Hippocampal formation (tissue), 2 donors: ENCODE measurements at places on chromosomes 16 and 17.

DNA sequence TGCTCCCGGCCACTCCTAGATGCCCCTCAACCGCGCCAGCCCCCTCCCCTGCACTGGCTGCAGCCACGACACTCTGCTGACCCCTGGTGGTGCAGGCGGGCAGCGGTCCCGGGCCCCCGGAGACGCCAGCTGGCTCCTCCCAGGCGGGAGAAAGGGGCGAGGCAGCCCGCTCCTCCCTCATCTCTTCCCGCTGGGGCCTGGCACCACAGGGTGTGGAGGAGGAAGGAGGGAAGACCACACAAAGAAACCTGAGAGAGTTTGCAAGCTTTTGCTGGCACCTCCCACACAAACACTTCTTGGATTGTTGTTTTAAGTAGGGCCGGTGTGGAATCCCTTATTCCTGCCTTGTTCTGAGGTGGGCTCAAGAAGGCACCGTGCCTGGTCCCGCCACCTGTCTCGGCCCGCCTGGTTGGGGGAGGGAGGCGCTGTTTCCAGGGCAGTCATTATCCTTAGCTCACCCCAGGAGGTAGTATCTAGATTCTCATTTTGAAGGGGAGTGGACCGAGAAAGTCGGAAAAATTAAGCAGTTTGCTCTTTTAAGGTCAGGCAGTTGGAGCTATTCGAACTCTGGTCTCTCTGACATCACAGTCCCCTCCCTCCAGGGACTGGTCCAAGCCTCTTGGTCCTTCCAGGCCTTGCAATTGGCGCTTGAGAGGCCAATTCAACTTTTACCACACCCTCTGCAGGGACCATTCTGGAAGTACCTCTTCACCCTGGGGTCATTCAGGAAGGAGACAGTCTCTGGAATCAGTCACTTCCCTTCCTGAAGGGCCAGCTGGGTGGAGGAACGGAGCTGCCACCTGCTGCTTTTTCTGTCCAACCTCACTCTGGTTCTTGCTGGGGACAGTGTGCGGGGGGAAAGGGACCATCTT, 959 bp upstream of the ANKRD13B start:
- peak; percentile 91 for DNase-seq

DNA sequence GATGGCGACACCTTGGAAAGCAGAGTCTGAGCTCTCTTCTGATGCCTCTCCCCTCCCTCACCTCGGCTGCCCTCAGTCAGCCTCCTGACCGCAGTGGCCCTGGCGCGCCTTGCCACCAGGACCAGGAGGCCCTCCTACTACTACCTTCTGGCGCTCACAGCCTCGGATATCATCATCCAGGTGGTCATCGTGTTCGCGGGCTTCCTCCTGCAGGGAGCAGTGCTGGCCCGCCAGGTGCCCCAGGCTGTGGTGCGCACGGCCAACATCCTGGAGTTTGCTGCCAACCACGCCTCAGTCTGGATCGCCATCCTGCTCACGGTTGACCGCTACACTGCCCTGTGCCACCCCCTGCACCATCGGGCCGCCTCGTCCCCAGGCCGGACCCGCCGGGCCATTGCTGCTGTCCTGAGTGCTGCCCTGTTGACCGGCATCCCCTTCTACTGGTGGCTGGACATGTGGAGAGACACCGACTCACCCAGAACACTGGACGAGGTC, 4.4 kb downstream of the GPR142 start:
- DNase-seq = no peak

- no peak for DNase-seq
Measured at GRCh38 chr17:7558544-7559319, at the start of gene TNFSF13. TSS of gene TNFSF13 (plus strand) at chr17:7558750. CDS start at chr17:7559040, 290 bp downstream.

DNA sequence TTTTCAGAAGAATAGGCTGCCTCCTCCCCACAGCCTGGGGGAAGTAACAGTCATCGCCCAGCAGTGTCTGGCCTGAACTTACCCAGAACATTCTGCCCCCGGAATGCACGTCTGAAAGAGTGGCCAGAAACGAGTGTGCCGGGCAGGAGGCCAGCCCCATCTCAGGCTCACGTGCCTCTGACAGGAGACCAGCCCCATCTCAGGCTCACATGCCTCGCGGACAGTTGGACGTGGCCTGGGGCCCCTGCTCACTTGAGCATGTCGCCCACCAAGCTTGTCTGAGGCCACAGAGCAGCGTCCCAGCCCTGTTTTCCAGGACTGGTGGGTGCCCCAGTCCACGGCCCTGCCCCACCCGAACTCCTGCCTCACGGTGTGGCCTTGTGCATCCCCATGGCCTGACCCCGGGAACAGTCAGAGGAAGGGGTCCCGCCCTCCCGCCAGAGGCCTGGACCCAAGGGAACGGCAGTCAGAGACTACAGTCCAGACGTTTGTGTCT, 16.3 kb upstream of the CDH15 start:
- DNase-seq = no peak

DNA sequence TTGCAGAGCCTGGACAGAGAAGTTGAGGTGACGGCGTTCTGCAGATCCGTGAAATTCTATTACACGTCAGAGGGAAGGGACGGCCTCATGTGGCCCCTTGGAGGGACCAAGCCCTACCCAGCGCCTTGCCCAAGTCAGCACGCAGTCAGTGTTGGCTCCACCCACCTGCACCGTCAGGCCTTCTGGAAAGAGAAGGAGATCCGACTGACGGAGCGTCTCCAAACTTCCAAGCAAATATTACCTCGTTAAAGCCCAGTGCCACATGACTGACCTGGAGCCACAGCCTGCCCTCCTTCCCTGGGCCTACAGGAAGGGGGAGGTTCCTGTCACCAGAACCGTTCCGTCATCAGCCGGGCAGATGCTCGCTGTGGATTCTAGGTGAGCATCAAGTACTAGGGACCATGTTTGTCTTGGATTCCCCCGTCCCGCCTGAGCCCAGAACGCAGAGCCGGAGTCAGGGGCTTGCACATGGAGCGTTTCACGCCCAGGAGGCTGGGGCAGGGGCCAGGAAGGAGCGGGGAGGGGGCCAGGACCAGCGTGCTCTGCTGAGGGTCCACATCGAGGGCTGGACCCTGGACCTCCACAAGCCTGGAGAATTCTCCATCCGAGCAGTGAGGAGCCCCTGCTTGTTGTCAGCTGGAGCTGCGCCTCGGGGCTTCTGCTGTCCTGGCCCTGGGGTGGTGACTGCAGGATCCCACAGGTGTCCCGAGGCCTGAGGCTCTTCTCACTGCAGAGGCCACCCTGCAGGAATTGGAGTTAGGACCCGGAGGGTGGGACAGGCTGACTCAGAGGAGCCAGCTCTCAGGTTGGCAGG, 22.6 kb upstream of the METRNL start:
- DNase-seq = no peak

DNA sequence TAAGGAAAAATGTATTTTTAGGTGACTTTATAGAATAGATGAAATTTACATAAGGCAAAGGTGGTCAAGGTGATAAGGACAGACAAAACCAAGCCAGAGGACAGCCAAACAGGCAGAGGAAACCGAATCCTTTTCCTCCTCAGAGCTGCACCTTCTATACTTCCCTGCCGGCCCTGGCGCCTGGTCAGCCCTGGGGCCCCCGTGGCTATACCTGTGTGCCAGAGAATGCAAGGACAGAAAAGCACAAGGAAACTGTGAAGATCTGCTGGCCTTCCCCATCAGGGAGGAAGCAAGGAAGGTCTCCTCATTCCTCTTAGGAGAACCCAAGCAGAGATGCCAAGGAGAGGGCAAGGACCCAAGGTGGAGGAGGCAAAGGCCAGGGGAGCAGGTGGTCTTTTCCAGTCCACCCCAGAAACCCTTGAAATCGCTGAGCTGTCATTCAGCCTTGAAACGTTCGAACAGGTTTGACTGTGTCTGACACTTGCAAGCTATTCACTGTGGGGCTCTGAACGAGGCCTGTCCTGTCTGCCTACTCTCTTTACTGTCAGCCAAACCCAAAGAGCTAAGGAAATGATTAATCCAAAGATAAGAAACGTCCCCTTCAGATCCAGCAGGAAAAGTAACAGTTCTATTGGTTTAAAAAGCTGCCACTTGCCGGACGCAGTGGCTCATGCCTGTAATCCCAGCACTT, 114.4 kb downstream of the XYLT1 start:
- no peak for DNase-seq

GRCh38 chr17:32910769-32911168, 17.2 kb upstream of the TMEM98 start:
- no peak for DNase-seq

GRCh38 chr17:7315570-7316235, 543 bp upstream of the GPS2 start:
- DNase-seq = no peak

DNA sequence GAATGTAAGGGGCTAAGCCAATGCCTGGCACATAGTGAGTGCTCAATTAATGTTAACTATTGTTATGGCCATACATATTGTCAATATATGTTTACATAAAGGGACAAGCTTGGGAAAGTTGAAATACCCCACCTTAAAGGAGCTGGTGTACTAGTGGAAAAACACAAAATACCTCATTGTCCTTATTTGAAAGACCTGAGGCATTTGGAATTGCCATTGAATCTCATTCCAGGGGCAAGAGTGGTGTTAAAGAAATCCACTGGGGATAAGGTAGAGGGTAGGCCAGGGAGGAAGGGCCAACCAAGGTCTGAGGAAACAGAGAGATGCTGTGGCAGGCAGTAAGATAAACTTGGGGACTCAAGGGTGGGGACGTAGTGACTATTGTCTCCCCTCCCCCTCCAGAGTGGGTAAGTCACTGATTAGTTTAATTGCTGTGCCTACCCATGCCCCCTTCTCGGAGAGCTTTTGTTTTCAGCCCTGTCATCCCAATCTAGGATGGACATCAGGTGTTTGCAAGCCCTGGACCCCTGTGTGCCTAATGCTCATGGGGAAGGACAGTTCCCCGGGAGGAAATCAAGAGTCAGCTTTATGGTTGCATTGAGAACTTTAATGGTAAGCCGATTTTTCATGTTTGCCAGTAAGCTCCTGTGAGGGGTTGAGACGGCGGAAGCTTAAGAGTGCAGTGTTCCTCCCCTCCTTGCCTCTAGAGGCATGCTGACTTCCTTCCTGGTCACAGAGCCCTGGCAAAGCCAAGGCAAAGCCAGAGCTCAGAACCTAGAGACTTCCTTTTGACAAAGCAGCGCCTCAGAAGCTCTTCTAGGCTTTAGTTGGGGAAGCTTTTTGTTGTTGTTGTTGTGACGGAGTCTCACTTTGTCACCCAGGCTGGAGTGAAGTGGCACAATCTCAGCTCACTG, 2.5 kb upstream of the HEATR9 start:
- no peak for DNase-seq

DNA sequence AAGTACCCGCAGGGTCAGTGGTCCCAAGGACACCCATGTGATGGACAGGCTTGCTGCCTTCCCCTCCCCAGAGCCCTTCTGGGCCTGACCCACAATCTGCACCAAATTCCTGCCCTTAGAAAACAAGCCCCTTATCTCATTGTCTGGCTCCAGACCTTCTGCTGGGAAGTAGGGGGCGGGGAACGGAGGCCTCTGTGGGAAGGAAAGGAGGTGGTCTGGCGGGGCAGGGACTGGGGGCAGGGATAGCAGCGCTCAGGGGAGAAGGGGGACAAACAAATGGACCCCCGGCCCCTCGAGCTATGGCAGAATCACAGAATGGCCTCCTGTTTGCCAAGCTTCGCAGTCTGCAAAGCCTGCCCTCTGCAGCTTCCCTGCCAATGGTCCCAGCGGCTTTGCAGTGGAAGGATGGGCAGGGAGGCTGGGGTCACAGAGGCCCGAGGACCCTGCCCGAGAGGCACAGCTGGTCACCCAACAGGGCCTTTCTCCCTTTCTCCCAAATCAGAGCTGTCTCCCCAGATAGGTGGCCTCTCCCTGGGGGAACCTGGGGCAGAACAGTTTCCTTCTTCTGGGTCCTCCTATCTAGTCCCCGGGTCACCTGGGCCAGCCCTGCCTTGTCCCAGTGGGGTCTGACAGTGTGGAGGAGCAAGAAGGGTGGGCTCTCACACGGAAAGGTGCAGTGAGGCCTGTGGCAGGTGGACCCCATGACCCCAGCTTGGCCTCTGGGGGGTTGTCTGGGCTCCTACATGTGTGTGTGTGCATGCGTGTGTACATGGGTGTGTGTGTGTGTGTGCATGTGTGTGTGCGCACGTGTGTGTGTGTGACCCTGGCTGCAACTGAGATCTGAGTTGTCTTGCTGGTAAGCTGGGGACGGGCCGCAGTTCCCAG, 25.5 kb downstream of the TMEM235 start:
- no peak for DNase-seq

- peak; percentile 7 for DNase-seq
Measured at GRCh38 chr17:31568121-31568520, 176.6 kb downstream of the RAB11FIP4 start.

GRCh38 chr16:23060458-23061320, 88.6 kb downstream of the USP31 start:
- peak; percentile 72 for DNase-seq

GRCh38 chr17:78653382-78653781, 76.2 kb upstream of the DNAH17 start:
- no peak for DNase-seq

GRCh38 chr16:26645614-26646013, 421.1 kb upstream of the C16orf82 start:
- DNase-seq = no peak

DNA sequence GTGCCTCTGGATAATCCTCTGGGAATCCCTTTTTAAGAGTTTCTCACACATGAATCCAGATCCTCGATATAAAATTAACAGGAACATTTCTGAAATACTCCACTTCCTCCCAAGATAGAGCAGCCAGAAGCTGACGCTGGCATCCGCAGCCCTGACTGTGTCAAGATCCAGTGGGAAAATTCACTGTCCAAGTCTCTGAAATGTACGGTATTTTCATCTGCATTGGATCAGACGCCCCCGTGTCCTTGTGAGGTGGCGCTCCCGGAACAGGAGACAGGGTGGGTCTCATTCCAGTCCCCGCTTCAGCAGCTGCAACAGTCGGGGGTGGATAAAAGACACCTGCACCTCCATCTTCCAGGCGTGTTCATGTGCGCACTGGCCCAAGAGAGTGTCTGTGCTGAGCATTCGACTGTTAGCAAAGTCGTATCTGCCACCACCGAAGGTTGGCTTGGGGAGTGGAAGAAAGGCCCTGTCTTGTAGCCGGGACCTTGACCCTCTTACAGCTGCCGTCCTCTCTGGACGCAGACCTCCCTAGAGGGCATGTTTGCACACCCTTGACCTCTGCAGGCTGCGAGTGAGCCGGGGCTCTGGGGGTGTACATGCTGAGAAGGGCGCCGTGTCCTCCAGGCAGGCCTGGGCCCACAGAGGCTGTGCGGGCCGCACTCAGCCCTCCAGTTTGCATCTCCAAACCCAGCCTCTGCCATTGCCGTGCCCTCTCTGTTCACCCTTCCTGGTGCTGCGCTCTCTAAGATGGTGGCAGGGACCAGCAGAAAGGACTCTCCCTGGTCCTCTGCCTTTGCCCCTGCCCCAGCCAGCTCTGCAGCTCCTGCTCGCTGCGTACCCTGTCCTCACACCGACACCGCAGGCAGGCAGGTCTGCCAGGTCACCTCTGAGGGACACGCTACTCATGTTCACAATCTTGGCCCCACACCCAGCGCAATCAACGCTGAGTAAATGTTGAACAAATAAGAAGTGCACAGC, 72.0 kb upstream of the CHMP6 start:
- no peak for DNase-seq

GRCh38 chr17:1144162-1144561, 35.6 kb downstream of the ABR start:
- no peak for DNase-seq

DNA sequence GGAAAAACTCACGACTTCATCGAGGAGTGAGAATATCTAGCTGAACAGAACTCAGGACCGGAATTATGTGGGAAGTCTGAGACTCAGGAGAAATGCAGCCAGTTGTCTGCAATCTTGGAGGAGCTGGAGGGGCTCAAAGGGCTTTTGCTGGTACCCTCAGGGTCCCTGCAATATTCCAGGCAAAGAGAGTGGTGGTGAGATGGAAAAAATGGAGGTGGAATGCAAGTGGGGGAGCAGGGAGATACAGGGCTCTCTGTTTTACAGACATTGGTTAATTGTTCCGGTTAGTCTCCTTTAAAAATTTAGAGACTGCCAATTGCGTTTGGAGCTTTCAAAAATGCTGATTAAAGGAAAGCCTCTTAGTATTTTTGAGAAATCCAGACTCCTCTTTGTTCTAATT, 18.2 kb upstream of the HP start:
- no peak for DNase-seq
